ENCODE measurements at places on chromosomes 1 and 21. TPM values are rescaled to one million over a fixed set of nuclear protein-coding genes. Genes with fewer than 3 reads are reported as not detected.

DNA sequence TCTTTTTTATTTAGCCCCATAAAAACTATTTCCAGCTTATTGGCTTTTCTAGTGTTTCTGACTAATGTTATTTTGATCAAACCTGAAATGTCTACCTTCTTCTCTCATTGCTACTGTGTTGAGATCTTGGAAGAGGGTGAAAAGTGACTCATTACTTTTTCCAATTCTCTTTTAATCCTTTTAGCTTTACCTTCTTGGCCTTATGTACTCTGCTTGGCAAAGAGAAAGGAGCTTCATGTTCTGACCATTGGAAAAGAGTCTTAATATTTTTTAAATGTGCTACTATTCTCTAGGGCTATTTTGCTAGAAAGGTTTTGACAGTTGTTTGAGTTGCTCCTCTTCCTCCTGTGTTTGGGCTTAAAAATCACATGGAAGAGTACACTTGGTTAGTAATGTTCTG lies 97.8 kb upstream of the CHODL start:
- no peak for DNase-seq

- DNase-seq, result no peak
Measured at GRCh38 chr1:220281159-220281574, 8.9 kb upstream of the RAB3GAP2 start.

GRCh38 chr1:39384305-39384704 lies 107.1 kb upstream of the BMP8A start:
- DNase-seq, result no peak

DNA sequence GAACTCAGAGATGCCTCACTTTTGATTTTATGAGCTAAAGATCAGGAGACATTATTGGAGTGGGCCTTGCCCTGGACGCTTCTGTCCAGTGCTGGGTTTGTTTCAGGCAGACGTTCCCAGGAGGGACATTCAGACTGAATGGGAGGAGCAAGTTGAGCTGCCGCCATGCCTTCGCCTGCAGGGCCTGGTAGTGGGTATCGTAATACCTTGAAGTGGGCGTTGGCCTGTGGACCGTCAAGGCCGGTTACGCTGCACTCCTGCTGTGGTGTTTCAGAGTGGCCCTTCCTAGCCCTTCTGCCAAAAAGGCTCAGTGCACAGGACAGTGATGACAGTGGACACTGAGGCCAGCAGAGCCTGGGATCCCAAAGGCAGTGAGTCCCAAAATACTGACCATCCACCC lies 1.6 kb downstream of the FAM3B start:
- no peak for DNase-seq

DNA sequence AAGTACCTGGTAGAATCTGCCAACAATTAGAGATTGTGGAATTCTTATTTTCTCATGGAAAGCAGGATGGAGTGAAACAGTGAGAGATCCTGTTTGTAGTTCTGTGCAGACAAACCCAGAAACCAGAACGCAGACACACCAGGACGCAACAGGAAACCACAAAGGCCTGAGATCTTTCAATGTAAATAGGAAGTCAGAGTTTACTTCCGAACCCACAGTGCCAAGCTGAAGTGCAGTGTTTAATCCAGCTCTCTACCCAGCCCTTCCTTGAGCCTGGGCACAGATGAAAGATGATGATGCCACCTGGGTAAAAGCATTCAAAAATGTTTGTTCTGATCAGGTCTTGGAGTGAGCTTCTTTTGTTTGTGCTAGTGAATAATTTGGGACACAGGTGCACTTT lies 244.2 kb upstream of the HOOK1 start:
- DNase-seq, result peak; percentile 41

DNA sequence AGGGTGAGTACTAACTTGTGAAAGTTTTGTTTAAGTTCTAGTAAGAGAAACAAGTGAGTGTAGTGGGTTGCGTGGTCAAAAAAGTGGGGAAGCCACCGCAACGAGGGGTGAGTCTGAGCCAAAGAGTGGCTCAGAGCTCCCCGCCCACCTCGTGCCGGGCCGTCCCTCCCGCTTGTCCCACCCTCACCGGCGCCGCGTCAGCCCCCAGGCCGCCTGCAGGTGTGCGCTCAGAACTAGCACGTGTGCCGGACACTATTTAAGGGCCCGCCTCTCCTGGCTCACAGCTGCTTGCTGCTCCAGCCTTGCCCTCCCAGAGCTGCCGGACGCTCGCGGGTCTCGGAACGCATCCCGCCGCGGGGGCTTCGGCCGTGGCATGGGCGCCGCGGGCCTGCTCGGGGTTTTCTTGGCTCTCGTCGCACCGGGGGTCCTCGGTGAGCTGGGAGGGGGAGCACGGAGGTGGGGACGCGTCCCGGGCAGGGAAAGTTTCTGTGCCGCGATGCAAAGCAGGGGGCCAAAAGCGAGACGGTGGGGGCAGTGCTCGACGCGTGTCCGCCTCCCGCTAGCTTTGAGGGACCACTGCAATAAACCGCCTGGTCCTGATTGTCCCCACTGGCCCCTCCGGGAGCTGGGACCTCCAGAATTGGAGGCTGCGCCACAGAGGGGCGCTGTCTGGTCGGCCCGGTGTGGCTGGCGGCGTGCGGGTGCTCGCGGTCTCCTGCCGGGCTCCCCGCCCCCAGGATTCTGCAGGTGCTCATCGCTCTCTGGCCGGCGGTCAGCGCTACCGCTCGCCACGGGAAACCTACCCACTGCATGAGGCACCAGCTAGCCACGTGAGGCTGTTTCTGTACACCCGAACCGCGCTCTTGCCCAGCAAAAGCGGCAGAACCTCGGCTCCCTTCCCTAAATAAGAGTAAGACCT lies at the start of gene CR2:
CR2 (plus strand) TSS at position 283 of the 919 bp plus-strand sequence; CDS start at position 374, 91 bp downstream.
- no peak for DNase-seq

- DNase-seq, result no peak
Measured at GRCh38 chr1:35171579-35171978, 21.4 kb downstream of the SFPQ start.

GRCh38 chr1:230422221-230422981 lies 3.7 kb downstream of the PGBD5 start:
- no peak for DNase-seq

GRCh38 chr1:54480525-54480848 lies 67.5 kb upstream of the ACOT11 start:
- no peak for DNase-seq

GRCh38 chr1:204260601-204261197 lies 46.9 kb upstream of the GOLT1A start:
- DNase-seq, result no peak

- no peak for DNase-seq
Measured at GRCh38 chr1:87305151-87305550, 23.5 kb upstream of the LMO4 start.

DNA sequence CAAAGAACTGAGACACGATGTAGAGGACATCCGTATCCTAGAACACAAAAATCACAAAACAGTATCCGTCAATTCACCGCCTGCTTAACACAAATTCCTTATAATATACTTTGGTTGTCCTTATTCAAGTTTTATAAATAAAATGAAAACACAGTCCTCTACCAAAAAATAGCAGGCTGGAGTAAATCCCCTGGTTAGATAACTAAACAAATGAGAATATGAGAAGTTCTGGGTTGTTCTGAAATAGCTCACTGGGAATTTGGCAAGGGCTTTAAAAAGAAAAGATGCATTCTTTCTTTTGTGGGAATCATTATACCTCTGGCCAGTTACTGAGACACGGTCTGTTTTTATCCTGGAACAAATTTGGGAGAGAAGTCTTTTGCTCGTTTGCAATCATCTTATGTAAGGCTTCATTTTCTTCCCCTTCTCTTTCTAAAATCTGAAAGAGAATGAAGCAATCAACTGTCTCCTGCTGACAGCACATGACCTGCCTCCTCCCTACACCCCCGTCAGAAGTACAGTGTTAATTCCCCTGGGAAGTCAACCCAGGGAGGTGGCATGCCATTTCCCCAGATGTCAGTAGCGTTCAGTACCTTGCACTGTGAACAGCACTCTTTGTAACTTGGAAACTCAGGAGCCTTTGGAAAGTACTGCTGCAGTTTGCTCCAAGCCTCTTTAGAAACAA lies 37.1 kb upstream of the RAP1GAP start:
- DNase-seq, result no peak

DNA sequence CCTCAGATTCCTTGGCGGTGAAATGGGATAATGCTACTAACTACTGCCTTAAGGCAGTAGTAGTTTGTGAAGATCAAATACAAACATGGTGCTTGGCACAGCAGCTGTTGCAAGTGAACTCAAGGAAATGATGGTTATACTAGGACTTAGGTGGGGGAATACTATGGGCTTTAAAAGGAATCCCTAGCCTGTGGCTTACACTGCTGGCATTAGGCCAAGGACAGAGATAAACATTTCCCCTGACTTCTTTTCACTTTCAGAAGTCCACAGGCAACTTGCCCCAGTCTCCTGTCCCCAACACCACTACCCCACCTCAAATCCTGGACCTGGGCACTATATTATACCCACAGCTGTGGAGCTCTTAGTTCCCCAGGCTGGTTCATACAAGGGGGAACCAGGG lies 13.1 kb upstream of the VAMP4 start:
- no peak for DNase-seq

GRCh38 chr21:15121655-15122120 lies 56.9 kb upstream of the NRIP1 start:
- no peak for DNase-seq

DNA sequence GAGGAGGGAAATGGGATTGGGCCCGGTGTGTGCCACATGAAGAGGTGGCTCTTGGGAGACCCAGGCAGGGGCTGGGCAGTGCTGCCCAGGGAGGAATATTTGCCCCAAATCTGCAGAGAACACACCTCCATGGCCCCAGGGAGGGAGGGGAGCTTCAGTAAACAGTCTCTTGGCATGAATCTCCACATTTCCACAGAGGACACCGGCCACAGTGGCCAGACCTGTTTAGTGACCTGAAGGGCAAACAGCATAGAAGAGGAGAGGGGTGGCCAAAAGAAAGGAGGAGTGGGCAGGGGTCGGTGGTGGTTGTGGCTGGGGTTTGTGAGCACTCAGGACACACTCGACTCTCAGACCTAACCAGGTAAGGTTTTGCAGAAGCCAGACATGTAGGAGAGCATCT lies 54.0 kb upstream of the IFFO2 start:
- DNase-seq, result no peak

DNA sequence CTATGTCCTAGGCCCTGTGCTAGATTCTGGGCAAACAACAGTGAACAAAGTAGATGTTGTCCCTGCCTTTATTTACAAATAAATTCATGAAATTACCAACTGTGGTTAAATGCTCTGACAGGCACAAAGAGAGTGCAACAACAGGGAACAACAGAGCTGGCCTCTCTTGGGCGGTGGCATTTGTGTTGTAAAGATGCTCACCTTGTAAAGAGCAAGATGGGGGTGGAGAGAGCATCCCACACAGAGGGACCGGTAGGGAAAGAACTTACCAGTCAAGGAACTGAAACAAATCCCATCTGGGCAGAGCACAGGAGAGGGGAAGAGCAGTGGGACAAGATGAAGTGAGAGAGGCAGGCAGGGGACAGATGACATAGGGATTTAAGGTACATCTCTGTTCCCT lies 21.6 kb upstream of the SLC22A15 start:
- DNase-seq, result no peak

GRCh38 chr1:8651236-8651890 lies 166.1 kb downstream of the RERE start:
- no peak for DNase-seq

- peak; percentile 75 for DNase-seq
Measured at GRCh38 chr1:185439727-185440415, 122.8 kb upstream of the IVNS1ABP start.

GRCh38 chr1:167722152-167722869 lies 529 bp downstream of the MPZL1 start:
- no peak for DNase-seq

DNA sequence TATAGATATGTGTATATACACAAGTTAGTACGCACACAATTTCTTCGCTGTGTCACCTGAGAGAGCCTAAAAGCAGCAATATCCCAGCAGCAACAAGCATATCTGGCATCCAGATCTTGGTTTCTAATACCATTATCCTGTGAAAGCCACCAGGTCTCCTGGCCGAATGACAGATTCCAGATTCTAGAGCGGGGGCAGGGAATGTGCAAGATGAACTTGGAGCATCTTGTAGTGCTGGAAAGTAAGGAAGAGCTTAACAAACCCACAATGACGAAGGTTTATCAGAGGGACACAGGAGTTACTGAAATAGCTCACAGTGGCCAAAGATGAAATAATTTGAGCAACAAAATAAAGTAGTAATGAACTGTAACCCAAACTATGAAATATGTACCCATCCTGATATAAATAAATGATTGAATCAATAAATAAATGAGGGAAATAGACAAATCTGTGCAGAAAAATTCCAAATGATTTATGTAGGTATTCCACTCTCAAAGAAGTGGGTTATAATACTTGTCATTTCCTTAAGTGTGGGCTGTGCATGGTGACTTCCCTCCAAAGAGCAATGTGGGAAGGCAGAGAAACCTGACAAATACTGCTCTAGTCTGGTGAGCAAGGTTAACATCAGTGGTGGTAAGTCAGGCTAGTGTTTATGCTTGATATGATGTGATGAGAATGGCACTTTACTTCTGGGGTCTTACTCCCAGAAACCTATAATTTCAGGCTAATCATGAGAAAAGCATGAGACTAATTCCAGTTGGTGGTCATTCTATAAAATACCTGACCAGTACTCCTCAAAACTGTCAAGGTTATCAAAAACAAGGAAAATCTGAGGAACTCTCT lies 67.9 kb downstream of the LRRC8D start:
- no peak for DNase-seq

GRCh38 chr1:7526867-7527732 lies 244.0 kb upstream of the VAMP3 start:
- DNase-seq, result no peak

DNA sequence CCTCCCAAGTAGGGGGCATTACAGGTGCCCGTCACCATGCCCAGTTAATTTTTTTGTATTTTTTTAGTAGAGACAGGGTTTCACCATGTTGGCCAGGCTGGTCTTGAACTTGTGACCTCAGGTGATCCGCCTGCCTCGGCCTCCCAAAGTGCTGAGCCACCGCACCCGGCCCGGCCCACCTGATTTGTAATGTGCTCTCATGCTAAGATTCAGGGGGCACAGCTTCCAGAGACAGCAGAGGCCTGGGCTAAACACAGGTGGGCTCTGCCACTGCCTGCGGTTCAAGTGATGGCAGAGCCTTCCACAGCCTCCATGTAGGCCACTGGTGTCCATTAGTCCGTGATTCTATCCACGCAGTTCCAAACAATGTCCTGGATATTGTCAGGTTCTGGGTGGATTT lies 98.4 kb downstream of the PDE9A start:
- DNase-seq, result no peak

The UQCRH gene
- 191 TPM for total RNA-seq

The FCRL4 gene
- not detected for total RNA-seq

The FUBP1 gene
- 193 TPM for total RNA-seq

The SYT11 gene
- 53.4 TPM for total RNA-seq

The ATAD3B gene
- total RNA-seq, result 32.2 TPM

The KCNJ15 gene
- 0.04 TPM for total RNA-seq

The SLC35F3 gene
- not detected for total RNA-seq

The LCE2A gene
- not detected for total RNA-seq

The TMEM82 gene
- total RNA-seq, result not detected

The PAQR6 gene
- total RNA-seq, result 0.07 TPM

The PRKAA2 gene
- 4.3 TPM for total RNA-seq

The EPS8L3 gene
- 0.26 TPM for total RNA-seq

The NLRP3 gene
- total RNA-seq, result not detected

The SYTL1 gene
- under 0.01 TPM for total RNA-seq

The BOLA1 gene
- 12.0 TPM for total RNA-seq

The RPE65 gene
- not detected for total RNA-seq

The TMEM125 gene
- total RNA-seq, result not detected

All from pulmonary artery endothelial cell (primary cell).